GM12891 (cell line): ENCODE measurements at places on chromosomes 7 and 10.

GRCh38 chr7:36692456-36692855, 31.8 kb downstream of the AOAH start:
- DNase-seq: no peak

DNA sequence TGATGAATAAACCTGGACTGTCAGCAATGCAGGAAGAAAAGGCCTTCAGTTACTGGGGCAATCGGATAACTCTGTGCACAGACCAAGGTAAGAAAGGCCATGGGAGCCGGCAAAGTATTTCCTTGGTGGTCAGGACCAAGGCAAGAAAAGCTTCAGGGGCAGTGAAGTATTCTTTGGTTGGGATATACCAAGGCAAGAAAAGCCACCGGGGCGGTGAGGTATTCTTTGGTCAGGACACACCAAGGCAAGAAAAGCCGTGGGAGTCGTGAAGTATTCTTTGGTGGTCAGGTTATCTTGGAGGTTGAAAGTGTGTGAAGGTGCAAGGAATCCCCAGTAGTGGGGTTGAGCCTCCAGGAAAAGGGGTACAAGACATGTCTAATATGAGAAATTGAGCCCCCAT, 295.0 kb upstream of the GALNT17 start:
- DNase-seq: no peak

GRCh38 chr7:116579835-116580234, 55.0 kb downstream of the CAV1 start:
- no peak for DNase-seq

GRCh38 chr7:23234569-23235296, 11.8 kb upstream of the GPNMB start:
- peak; percentile 34 for DNase-seq

DNA sequence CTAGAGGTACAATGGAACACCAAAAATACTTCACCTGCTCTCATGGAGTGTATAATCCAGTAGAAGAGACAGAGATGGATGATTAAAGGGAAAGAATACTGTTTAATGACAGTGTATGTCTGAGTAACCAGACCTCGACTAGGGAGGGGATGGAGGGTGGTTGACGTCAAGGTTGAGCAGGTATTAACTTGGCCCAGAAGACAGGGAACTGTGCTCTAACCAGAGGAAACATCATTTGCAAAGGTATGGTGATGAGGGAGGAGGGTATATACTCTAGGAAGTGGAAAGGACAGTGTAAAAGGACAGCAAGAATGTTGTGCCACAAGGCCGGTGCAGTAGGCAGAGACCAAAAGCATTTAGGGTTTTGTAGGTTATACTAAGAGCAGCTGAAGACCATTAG, 2.9 kb downstream of the MIOS start:
- DNase-seq: no peak

- no peak for DNase-seq
These were observed 133.8 kb upstream of the AGR3 start for GRCh38 chr7:17015598-17016031.

GRCh38 chr10:123787566-123787965, 104.0 kb downstream of the CPXM2 start:
- DNase-seq: no peak

- no peak for DNase-seq
These were observed 59.0 kb downstream of the CCDC6 start for GRCh38 chr10:59847326-59847725.
